ENCODE measurements at places on chromosomes 12 and 14.
A peak's percentile ranks its signal among the peaks of the same experiment; 100 is the strongest.

DNA sequence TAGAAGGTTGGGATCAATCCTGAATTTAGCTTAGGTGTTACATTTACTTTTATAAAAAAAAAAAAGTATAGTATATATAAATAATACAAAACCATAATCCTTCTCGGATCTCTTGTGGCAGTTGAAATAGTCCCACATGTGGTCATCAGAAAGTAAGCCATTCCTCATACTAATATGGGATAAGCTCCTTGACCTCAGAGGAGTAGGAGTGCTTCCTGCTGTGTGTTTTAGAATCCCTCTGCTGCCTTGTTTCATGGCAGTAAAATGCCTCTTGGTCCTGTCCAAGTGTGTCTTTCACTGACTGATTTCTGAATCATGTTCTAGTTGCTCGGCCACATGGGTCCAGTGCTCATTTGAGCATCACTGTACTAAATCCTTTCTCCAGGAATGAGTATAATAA is 117.0 kb downstream of the NTN4 start:
- DNase-seq, result no peak

DNA sequence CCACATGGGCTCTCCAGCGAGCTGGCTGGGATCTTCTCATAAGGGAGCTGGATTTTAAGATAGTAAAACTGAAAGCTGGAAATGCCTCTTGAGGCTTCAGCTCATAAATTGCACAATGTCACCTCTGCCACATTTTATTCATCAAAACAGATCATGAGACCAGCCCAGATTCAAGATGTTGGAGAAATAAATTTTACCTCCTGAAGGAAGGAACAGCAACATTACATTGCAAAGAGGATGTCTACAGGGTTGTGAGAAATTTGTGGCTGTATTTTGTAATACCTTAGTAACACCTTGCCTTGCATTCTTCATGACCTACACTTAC is 43.1 kb upstream of the KRR1 start:
- DNase-seq, result no peak

DNA sequence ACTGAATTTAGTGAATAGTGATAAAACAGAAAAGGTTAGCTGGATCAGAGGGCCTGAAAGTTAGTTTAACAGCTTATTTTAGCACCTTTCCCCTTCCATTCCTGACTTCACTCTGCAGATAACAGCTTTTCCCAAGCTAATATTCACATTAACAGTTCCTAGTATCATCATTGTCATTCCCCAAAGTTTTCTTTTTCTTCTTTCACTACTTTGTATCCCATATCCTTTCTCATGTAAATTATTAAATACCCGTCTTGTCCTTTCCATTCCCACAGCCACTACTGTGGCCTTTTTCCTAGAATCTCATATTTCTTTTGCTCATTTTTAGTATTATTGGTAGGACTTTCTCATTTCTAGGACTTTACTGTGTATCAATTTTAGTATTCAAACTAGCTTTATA is 70.5 kb downstream of the SCFD1 start:
- no peak for DNase-seq

DNA sequence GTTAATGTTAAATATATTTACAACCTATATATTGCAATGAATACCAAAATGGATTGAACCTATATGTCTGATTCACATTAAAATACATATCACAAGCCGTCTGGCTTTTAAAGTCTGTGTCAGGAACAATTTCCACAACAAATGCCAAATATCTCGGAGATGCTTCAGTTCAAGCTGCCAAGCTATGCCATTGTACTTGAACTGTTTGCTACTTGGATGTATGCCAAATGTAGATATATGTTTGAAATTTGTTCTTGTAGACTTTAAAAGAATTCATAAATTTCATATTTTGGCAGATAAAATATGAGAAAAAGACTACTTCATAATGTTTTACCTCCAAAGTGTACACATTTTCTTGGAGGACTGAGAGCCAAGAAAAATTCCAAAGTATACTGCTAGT is 37.0 kb downstream of the WASHC3 start:
- DNase-seq, result no peak

DNA sequence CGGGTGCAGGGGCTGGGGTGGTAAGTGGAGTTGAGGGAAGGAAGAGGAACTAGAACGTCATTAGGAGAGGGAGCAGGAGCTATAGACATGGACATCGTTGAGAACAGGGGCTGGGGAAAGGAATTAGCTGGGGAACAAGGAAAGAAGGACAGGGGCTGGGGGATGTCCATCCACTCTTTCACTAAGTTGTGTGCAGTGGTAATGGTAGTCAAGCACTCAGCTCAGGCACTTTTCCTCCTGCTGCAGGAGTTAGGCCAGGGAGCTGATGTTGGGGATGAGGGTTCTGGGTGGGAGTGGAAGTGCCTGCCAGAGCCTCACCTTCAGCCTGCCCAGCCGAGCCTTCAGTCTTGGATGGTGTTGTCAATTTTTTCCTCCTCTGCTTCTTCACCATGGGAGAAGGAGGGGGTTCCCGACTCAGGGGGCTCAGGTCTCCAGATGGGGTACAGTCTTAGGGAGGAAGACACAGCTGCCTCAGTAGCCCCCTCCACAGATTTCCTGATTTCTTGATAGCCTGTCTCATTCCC is 9.2 kb downstream of the AGAP2 start:
- DNase-seq, result no peak

GRCh38 chr12:103909811-103910210 is 20.4 kb upstream of the HSP90B1 start:
- no peak for DNase-seq

GRCh38 chr14:75307700-75308379 is 29.2 kb downstream of the FOS start:
- DNase-seq, result peak; percentile 55

GRCh38 chr14:77918448-77918847 is 118.5 kb downstream of the ADCK1 start:
- DNase-seq, result no peak

GRCh38 chr12:111864913-111865312 is 22.9 kb downstream of the MAPKAPK5 start:
- DNase-seq, result no peak

GRCh38 chr14:36805131-36805559 is 143.5 kb downstream of the PAX9 start:
- DNase-seq, result no peak

- DNase-seq, result no peak
These were observed 707.3 kb upstream of the FOXG1 start for GRCh38 chr14:28059254-28059653.

DNA sequence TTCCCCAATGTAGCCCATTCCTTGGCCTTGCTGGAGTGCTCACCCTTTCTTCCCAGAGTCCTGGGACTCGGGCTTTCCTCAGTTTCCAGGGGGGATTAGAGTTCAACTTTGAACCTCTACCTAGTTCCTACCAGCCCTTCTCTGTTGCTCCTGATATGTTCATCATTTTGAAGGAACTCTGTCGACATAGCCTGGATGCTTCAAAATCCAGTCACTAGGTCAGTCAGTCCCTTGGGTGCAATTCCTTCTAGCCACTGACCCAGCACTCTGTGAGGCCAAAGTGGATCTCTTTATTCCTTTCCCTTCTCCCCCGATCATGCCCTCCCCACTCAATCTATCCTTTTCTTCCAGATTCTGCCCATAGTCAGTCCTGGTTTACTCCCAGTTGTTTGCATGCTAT is 72.3 kb upstream of the TMCC3 start:
- no peak for DNase-seq

DNA sequence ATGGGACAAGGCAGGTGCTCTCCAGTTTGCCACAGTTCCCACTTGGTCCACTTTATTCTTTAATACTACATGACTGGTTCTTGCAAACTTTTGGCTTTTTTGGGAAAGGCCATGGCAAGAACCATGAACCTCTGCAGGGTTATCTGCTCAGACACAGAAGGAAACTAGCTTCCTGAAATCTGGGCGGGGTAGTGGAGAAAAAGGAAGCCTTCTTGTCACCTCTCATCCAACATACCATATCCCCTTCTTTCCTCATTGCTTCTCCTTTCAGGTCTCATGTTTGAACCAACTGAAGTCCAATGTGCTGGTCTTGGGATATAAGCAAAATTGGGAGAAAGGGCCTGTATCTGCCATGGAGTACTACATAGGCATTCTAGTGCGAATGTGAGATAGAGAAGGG is 5.5 kb upstream of the KLHL33 start:
- DNase-seq, result no peak

DNA sequence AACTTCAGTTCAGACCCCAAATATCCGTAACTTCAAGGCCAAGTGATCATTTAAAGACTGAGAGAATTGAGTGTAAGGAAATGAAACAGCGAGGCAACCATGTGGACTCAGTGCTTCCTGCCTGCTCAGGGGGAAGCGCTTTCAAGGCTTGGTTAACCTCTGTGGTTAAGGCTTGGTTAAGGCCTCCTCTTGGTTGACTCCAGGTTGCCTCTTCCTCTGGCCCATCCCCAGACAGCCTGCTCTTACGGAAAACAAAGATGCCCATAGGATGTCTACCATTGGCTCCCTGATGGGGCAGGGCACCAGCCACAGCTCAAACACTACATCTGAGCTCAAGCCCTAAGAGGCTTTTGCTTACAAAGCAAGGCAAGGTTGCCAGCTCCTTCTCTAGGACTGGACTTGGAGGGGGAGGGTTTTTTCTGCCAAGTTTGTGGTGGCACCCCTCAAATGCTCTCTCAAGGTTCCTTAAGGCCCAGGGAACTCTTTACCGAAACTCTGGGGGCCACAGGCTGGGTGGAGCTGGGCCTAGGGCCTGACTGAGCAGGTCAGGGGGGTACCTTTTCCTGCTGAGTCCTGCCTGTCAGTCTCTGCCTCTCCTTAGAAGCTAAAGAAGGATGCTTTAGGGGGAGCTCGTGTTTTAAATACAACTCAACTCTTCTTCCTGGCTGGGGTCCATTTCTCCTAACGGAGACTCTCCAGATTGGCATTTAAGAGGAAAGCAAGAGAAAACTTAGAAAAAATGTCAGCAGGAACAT is 13.7 kb downstream of the COL2A1 start:
- peak; percentile 31 for DNase-seq

DNA sequence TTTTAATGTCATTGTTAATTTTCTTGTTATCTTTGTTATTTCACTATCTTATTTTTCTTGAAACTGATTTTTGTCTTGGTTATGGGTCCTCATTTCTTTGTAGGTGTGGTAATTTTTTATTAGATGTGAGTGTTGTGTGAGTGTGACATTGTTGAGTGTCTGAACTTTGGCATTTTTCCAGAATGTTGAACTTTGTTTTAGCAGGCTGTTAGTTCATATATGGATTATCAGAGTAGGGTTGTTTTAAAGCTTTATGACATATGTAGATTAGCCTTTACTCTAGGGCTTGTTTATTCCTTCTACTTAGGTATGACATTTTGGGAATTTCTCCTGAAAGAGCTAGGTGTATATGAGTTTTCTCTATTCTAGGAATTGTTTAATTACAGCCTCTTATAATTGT is 103.9 kb downstream of the ARID2 start:
- DNase-seq, result no peak

DNA sequence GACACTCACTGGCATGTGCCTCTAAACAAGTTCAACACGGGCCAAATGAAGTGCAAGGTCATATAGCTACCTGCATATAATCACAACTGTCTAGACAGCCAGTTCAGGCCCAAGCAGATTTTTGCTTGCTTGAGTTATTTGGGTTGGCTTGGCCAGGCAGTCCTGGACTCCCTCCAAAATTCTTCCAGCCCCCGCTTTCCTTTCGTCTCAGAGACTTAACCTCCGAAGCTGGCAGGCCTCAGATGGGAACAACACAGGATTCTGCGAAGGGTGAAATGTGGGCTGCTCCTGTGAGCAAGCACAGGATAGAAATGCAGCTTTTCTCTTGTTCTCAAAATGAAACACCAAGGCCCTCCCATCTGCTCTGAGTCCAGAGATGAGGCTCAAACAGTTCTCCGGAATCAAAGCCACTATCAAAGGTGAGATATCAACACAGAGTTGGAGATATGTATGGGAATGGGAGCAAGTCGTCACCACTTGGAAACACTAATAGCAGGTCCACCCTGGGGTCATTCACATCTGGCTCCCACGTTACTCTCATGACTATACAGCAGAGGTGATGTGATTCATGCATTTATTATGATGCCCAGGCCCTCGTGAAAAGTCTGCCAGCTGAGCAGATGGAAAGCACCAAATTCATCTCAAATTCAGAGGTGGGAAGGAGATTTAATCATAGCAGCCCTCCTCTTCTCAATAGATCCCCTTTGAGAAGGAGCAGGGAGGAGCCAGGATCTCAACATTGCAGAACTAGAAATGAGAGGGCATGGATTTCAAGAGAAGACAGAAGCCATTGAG is 389.8 kb downstream of the NUAK1 start:
- DNase-seq, result no peak

- DNase-seq, result no peak
These were observed 62.4 kb downstream of the UBR7 start for GRCh38 chr14:93269341-93270068.

GRCh38 chr12:87238466-87238865 is 790.7 kb downstream of the C12orf50 start:
- DNase-seq, result no peak

- no peak for DNase-seq
These were observed 13.4 kb upstream of the ITPR2 start for GRCh38 chr12:26846416-26846815.

- no peak for DNase-seq
These were observed 25.1 kb upstream of the CRIP2 start for GRCh38 chr14:105449276-105450122.

DNA sequence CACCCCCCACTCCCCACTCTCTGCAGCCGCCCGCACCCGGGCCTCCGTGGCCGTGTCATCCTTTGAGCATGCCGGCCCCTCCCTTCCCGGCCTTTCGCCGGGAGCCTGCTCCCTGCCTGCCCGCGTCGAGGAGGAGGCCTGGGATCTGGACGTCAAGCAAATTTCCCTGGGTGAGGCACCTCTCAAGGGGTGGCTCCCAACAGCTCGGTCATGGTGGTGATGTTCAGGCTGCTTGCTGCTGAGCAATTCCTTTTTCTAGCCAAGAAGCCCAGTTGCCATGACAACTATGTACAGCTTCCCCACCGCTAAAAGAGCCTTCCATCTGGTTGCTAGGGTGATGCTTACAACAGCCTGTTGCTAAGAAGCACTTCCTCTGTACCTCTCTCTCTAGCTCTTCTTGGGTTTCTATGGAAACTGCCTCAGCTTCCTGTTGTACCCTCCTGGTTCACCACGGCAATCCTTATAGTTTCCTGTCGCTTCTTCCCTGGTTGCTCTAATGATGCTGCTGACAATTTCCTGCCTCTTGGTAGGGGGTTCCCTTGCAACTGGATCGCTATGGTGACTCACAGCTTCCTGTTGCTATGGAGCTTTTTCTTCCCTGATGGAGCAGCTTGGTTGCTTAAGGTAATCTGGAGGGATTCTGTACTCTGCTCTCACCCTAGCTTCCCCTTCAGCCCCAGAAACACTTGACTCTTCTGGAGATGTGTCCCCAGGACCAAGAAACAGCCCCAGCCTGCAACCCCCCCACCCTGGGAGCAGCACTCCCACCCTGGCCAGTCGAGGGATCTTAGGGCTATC is 11.0 kb downstream of the ZNF219 start:
- DNase-seq, result no peak

DNA sequence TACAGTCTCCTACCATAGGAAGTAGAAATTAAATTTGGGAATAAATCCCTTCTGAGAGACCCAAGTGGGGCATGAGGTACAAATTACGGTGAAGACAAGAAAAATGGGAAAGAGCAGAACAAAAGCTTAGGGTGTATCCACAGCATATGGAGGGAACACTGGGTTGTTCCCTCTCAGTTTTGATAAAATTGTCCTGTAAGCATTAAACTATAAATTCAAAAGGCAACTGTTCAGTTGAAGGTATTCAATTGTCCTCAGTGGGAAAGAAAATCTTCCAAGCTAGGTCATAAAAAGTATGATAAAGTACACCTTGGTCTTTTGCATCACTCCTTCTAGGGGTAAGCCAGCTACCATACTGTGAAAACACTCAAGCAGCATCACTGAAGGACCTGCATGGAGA is 118.3 kb upstream of the LRFN5 start:
- DNase-seq, result no peak

- DNase-seq, result no peak
These were observed 10.8 kb upstream of the OR11G2 start for GRCh38 chr14:20179880-20180279.
